ENCODE measurements at places on chromosomes 2 and 18.

DNA sequence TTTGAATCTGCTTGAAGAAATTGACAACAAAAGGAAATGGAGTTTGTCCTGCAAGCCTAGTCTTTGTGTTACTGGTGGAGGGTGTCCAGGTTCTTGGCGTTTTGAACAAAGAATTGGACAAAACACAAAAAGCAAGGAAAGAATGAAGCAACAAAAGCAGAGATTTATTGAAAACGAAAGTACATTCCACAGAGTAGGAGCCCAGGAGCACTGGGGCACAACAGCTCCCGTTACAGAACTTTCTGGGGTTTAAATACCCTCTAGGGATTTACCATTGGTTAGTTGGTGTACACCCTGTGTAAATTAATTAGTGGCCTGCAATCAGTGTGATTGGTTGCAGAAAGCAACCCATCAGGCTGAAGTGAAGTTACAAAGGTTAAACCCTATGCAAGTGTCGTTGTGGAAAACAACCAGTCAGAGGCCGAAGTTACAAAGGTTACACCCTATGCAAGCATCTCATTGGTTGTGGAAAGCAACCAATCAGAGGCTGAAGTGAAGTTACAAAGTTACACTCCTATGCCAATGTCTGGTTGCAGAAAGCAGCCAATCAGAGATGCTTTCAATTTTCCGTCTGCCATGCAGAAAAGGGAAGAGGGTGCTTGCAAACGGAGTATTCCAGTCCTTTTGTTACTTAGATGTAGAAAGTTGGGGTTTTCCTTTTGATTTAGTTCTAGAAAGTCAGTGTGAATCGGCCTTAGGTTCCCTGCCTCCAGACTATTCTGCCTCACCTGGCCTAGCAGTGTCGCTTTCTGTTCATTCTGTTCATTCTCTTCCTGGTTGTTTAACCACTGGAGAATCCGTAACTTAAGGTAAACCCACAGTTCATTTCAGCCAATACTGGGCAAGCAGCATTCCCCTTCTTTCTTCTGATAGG lies 47.6 kb upstream of the PTH2R start:
- H3K27me3 ChIP-seq: no peaks in the 10 kb centered on the region
- no peak for DNase-seq
- H3K36me3 ChIP-seq: peaks cover 5% of the 10 kb centered on the region
- no peak overlapping the region for H3K27ac ChIP-seq
- no peak overlapping the region for H3K4me3 ChIP-seq

DNA sequence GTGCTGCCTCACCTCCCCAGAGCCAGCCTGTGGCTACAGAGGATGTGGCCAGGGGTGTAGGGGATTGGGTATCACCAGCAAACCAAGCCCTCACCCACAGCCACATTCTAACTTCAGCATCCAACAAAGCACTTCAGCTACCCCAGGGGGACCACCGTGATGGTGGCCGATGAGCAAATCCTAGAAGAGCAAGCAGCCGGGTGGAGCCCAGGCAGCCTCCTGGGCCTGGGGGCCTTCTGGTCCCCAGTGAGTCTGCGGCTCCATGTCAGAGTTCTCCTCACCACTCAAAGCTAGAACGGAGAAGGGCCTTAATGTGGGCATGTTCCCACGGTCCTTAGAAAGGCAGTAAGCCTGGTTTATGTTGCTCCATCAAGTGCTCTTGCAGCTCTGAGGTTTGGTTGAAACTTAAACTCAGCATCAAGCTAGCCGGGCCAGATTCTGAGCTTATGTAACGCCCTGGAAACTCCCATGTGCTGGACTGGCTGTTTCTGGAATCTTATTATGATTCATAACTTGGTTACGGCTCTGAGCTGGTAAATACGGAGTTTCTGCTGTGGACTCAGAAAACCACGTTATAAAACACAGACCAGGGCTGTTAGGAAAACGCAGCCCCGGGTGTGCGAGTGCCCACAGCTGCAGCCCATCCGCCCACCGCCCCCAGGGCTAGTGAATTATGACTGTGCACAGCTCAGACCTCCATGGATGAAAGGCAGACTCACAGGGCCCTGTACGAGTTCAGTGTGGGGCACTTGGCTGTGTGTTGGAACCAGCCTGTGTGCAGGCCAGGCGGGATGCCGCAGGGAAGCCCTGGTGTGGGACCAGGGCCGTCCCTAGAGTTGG lies 99.8 kb downstream of the SEPTIN10 start:
- no peak overlapping the region for H3K4me3 ChIP-seq
- DNase-seq: no peak
- no peaks in the 10 kb centered on the region for H3K36me3 ChIP-seq

DNA sequence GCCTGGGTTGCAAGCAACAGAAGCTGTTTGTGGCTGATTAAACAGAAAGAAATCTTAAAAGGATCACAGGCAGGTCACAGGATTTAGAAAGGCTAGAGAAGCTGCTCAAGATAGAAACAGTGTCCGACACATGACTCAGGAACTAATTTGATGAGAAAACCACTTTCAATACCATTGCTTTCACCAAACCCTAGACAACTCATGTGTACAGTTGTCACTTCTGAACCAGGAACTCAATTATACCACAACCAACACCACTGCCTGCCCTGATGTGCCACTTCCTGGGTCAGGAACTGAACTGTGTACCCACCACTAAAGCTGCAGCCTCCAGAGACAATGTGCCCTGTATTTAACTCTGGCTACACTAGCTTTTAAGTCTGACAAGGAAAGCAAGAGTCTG lies 56.0 kb downstream of the TMEM247 start:
- no peaks in the 10 kb centered on the region for H3K4me1 ChIP-seq
- H3K27ac ChIP-seq: no peak overlapping the region
- no peak overlapping the region for H3K4me3 ChIP-seq

GRCh38 chr2:11903085-11903606 lies 156.7 kb downstream of the LPIN1 start:
- no peaks in the 10 kb centered on the region for H3K27me3 ChIP-seq
- no peak for DNase-seq
- H3K36me3 ChIP-seq: no peaks in the 10 kb centered on the region
- H3K27ac ChIP-seq: no peak overlapping the region
- H3K4me3 ChIP-seq: no peak overlapping the region
- no peaks in the 10 kb centered on the region for H3K4me1 ChIP-seq

GRCh38 chr2:54658564-54659071 lies 64.8 kb upstream of the EML6 start:
- H3K36me3 ChIP-seq: peaks cover 38% of the 10 kb centered on the region
- no peaks in the 10 kb centered on the region for H3K27me3 ChIP-seq
- H3K27ac ChIP-seq: no peak overlapping the region
- H3K4me3 ChIP-seq: no peak overlapping the region
- no peak for DNase-seq
